HuH-7.5 (cell line): ENCODE measurements at places on chromosomes 1 and 21.
A peak's percentile ranks its signal among the peaks of the same experiment; 100 is the strongest.

GRCh38 chr1:31799196-31799894 is 16.5 kb downstream of the SPOCD1 start:
- peak; percentile 1 for DNase-seq

DNA sequence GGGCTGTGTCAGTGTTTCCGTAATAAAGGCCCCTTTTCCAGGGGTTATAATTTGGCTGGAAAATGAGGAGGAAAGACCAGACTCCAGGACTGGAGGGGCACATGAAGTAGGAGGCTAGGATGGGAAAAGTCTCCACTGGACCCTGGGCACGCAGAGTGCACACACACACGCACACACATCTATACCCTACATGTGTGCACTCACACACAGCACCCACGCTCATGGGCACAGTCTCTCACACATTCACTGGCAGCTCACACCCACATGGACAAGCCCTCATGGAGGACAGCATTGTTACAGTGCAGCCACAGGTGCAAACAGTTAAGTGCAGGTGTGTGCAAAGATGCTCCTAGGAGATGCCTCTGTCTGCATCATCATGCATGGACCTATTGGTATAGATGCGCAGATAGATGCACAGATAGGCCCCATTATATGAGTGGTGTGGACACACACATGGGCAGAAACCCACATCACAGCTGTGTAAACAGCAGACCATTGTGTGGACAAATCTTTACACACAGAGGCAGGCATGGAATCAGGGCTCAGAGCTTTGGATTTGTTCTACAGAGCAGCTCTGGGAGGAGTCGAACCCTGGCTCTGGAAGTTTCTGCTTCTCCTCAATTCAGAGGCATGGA is 9.1 kb upstream of the RUNX3 start:
- no peak for DNase-seq

GRCh38 chr1:225645194-225645895 is 7.6 kb downstream of the ENAH start:
- no peak for DNase-seq

GRCh38 chr1:107474877-107475612 is 334.2 kb downstream of the NTNG1 start:
- DNase-seq = no peak

DNA sequence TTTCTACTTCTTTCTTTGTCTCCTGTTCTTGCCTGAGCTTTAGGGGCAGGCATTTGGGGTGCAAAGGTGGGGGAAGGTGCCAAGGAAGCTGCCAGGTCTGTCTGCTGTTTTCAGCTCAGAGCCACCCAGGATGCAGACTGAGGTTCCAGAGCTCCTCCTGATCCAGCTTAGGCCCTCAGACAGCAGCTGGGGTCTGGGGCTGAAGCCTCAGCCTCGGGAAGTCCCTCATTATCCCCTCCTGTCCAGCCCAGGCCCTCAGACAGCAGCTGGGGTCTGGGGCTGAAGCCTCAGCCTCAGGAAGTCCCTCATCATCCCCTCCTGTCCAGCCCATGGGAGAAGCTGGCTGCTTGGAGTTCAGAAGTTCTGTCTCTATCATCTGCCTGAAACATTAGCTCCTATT is 257.7 kb upstream of the CSF3R start:
- DNase-seq = no peak

- no peak for DNase-seq
Observed at GRCh38 chr1:93813076-93813475, 65.9 kb downstream of the DNTTIP2 start.

GRCh38 chr1:243526180-243526579 is 270.3 kb downstream of the SDCCAG8 start:
- DNase-seq = no peak

GRCh38 chr1:199859491-199859933 is 168.0 kb upstream of the NR5A2 start:
- DNase-seq = no peak

DNA sequence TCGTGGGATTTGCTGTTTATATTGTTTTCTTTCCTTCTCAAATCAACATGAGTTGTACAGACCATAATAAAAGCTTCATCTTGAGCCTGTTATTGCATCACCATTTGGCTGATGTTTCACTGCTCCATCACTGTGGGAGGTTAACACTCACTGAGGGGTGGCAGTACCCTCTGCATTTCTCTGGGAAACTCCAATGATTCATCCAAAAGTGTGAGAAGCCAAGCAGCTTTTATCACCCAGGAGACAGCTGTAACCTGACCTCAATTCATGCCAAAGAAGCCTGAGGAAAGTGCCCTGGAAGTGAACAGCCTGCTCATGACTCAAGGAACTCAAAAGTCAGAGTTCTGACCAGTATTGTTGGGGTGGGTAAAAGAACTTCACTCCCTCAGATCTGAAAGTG is 84.1 kb downstream of the GPR88 start:
- DNase-seq = no peak

DNA sequence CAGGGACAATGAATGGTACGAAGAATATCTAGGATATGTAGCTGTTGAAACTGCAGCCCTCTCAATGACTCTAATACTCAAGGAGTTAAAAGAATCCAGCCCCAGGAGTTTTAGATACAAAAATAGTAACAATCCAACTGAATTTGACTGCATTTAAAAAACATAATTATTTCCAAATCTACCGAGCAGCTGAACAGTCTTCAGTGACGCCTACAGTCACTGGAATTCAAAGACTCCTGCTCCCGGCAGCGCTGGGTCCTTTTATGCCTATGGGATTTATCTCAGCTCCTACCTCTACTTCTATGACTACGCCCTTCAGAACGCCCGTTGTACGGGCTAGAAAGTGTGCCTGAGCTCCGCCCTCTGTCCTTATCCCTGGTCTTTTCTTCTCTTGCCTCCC is 55.7 kb downstream of the WARS2 start:
- DNase-seq = no peak

GRCh38 chr1:168561989-168562388 is 14.4 kb upstream of the XCL1 start:
- no peak for DNase-seq

DNA sequence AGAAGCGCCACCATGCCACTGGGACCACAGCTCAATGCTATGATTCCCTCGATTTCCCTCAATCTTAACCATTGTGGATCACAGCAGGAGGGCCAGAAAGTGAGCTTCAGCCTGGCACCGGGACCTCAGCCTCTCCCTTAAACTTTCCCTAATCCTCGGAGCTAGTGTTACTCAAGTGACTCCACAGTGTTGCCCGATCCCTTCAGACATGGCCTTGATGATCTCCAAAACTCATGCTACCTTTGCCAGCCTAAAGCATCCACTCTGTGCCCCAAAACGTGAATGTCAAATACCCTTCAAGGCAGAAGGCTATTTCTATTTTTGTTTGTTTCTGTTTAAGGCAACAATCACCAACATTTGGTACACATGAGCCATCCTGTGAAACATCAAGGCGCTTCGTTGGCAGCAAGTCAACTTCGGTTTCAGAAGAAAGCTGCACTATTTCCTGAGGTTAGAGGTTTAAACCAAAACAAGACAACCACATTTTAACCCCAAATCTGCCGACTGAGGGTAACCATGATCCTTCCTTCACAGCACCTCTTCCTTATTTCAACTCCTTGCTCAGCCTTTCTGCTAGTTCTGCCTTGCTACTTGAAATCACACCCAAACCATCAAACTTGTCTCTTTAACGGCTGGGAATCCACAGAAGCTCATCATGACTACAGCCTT is 94.4 kb upstream of the KRTAP19-8 start:
- DNase-seq = no peak
